A172 (cell line): ENCODE measurements at places on chromosomes 13 and 19.

DNA sequence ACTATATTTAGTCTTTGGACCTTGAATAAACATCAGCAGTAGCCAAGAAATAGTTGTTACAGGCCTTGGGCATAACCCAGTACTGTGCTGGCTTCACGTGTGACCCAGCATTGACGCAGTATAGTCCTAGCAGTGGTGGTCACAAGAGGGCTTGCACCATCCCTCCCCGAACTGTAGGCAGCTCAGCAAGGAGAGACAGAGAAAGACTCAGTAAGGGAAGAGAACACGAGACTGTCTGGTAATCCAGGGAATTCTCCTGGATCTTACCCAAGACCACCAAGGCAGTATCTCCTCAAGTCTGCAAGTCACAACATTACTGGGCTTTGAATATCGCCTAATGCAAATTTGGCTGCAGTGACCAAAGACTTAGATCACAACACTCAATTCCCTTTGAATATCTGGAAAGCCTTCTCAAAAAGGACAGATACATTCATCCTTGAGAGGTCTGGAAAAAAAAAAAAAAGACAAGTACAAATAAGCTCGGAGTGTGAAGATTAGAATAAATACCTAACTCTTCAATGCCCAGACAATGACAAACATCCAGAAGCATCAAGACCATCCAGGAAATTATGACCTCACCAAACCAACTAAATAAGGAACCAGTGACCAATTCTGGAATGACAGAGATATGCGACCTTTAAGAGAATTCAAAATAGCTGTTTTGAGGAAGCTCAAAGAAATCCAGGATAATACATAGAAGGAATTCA, 39.7 kb downstream of the CAB39L start:
- no peak for DNase-seq

DNA sequence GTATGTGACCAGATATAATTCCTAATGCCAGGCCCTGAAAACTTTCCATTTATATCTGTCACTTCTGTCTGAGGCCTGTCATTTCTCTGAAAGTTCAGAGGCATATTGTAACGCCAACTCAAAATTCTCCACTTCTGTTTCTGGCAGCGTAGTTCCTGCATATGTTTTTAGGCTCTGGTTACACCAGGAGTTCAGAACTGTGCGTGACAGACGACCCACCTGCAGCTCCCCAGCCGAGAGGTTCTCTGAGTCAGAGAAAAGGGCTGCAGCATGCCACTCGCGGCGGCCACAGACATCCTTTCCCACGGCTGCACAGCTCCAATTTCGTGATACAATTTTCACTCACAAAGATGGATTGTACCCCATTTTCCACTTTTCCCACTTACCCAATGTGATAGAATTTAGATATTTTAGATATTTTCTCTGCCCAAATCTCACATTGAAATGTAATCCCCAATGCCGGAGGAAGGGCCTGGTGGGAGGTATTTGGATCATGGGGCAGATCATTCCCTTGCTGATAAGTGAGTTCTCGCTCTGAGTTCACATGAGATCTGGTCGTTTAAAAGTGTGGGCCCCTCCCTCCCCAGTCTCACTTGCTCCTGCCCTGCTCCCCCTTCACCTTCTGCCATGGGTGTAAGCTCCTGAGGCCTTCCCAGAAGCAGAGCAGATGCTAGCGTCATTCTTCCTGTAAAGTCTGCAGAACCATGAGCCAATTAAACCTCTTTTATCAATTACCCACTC, 308.1 kb downstream of the LIG4 start:
- no peak for DNase-seq

- DNase-seq, result no peak
Observed at GRCh38 chr13:37647031-37647650, 48.6 kb upstream of the POSTN start.

DNA sequence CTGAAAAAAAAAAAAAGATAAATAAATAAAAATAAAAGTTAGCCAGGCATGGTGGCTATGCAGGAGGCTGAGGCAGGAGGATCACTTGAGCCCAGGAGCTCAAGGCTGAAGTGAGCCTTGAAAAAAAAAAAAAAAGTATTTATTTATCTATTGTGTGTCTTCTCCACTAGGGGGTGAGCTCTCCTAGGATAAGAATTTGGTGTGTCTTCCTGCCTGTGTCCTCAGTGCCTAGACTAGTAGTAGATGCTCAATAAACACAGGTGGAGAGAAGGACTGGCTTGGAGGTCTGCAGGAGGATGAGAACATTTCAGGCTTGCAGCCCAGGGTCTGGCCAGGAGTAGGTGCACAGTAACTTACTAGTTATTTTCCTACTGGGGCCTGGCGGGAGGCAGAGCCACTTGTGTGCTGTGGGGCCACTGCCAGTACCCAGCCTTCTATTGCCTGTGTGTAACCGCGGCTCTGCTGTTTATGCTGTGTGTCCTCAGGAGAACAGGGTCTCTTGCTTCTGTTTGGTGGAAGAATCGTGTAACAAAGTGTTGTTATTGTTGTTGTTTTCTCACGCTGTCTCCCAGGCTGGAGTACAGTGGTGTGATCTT, 5.4 kb downstream of the LMTK3 start:
- peak; percentile 21 for DNase-seq

GRCh38 chr13:91529739-91530482, 131.5 kb downstream of the GPC5 start:
- no peak for DNase-seq

DNA sequence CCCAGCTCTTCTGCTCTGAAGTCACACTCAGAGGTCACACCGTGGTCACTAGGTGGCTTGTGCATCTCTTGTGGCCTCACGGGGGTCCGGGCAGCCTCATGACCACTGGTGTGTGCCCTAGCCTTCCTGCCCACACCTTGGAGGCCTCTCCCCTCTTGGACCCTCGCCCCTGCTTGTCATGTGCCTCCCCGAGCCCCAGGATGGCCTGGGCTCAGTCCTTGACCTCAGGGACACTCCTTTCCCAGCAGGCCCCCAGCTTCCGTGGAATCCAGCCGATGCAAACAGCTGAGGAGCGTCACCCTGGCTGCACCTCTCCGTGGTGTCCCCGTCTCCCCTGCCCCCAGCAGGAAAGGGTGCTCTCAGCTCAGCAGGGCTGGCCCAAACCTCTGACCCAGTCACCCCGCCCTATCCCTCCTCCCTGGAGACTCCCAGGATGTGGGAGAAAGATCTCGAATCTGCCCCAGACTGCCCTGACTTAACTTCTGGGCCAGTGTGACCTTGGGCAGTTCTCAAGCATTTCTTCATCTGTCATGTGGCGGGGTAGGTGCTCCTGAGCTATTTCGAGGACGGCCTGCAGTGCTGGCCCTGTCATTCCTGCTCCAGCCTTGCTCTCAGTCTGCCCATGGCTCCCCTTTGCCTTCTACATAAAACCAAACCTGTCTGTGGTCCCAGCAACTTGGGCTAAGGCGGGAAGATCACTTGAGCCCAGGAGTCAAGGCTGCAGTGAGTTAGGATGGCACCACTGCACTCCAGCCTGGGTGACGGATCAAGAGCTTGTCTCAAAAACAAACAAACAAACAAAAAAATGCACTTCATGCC, 4.6 kb upstream of the SLC25A42 start:
- no peak for DNase-seq

GRCh38 chr13:28658796-28659620, at the start of gene POMP:
TSS of gene POMP (plus strand) at chr13:28659130. CDS start at chr13:28659185, 55 bp downstream.
- peak; percentile 74 for DNase-seq

GRCh38 chr13:34842466-34842865, 99.6 kb upstream of the NBEA start:
- DNase-seq, result no peak

GRCh38 chr19:56732976-56733375, 61.4 kb upstream of the ZNF835 start:
- DNase-seq, result no peak

DNA sequence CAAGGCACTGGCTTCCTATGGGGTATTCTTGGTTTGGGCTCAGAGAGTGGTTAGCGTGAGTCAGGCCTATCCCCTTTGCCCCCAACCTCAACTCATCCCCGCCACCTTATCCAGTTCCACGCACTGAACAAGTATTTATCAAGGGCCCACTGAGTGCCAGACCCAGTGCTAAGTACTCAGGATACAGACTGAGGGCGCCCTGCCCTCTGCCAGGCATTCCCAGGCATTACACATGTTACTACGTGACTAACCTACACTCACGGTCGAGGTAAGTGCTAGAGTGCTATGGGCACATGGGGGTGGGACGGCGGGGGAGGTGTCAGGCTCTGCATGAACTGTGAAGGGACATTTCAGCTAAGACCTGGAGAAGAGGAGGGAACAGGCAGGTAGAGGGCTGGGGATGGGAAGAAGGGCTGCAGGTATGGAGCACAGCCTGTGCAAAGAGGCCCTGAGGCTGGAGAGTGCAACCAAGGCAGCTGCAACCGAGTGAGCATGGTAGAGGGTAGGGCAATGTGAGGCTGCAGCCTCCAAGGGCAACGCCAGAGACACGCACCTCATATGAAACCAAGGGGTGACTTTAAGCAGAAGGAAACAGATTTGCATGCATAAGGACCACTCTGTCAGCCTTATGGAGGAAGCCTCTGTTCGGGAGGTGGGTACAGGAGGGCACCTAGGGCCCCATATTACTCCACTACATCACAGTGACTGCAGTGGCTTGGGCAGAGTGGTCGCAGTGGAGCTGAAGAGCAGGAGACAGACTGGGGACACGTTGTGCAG, 22.5 kb downstream of the DHRS12 start:
- DNase-seq, result no peak

DNA sequence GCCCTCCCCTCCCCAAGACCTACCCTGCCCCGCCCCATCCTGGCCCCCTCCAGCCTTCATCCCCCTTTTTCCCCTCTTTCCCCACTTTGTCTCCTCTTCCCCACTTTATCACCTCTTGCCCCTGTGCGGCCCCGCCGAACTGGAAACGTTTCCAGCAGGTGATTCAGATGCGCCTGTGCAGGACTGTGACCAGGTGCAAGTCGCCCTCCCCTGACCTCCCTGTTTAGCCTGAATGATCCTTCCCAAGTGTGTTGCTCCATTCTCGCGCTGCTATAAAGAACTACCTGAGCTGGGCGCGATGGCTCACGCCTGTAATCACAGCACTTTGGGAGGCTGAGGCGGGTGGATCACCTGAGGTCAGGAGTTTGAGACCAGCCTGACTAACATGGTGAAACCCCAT, 25.9 kb downstream of the ZNF791 start:
- DNase-seq, result no peak

GRCh38 chr13:43304449-43304848, 281.1 kb downstream of the DNAJC15 start:
- no peak for DNase-seq

- DNase-seq, result no peak
Observed at GRCh38 chr13:56700324-56700723, 440.4 kb upstream of the PRR20A start.

DNA sequence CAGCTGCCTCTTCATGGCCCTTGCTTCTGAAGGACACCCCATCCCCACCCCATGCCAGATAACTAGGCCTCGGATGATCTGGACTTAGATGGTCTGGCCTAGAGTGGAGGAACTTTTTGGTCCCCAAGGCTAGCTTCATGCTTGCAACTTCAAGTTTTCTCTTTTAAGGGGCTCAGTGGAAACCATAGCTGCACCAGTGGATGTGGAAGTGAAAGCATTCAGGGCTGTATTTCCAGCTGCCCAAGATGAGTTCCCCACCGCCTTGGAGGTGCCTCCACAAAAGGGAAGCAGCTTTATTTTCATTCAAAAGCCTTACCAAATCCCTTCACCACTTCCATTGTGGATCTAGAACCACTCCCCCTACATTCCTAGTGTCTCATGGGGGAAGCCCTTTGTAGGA, 17.6 kb upstream of the GSX1 start:
- DNase-seq, result no peak
